Stromal cell of bone marrow (primary cell): ENCODE measurements at places on chromosomes 7 and 10.
A peak's percentile ranks its signal among the peaks of the same experiment; 100 is the strongest.

GRCh38 chr7:117034851-117035464 is 81.7 kb downstream of the ST7 start:
- no peak for DNase-seq

DNA sequence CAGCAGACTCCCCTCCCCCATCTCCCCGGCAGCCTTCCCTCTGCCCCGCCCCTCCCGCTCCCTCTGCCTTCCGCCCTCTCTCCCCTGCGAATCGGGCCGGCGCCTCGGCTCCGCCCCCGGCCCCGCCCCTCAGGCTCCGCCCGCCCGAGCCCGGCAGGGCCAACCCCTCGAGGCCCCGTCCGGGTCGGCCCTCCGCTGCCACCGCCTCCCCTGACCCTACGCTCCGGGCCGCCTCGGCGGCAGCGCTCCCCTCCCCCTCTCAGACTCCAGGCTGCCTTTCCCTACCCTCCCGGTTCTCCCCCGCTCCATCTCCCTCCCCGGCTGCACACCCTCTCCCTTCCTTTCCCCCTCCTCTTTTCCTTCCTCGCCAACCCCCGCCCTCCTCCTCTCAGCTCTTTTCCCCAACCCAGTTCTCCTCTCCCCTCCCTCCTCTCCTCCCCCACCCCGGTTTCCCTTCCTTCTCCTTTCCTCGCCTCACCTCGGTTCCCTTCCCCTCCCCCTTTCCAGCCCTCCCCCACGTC is 1.6 kb downstream of the ZNF467 start:
- DNase-seq = peak; percentile 56

GRCh38 chr7:47956220-47956619 is 8.0 kb upstream of the PKD1L1 start:
- no peak for DNase-seq

GRCh38 chr10:63605197-63605967 is 84.2 kb downstream of the REEP3 start:
- DNase-seq = no peak

DNA sequence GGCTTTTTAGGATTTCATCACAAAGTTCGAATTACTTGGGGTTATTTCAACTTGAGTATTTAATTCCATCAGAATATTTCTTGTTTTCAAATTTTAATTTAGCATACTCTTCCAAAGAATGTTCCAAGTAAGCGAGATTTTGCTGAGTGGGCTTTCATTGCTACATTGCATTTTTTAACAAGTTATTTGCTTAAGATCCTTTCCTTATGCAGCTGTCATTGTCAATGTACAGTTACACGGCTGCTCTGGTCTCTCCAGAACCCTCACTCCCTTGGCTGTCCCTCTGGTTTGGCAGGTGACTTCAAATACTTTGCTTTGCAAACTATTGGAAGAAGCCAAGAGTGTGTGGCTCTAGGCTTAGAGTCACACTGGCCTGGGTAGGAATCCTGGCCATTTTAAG is 80.0 kb downstream of the CFAP58 start:
- DNase-seq = no peak

DNA sequence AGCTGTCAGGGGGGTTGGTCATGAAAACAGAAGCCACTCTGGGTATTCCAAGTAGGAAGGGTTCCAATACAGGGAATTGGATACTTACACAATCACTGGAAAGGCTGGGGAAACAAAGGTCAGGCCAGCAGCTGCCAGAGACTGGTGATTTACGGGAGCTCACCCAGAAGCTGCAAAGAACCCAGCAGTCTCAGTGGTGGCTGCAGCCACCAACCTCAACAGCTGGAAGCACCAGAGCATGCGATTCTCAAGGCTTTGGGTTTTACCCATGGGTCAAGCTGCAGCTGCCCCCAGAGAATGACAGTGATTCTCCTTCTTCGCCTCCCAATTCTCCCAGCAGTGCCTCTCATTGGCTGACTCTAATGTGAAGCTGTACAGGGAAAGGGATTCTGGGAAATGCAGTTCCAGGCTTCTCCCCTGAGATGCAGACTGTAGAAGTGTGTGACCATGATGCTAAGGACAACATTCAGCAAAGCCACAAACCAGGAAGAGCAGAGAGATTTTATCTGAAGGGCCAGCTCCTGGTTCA is 107.2 kb upstream of the TCF7L2 start:
- no peak for DNase-seq

- peak; percentile 20 for DNase-seq
Measured at GRCh38 chr7:130632111-130632510, 36.4 kb downstream of the COPG2 start.

GRCh38 chr10:110411047-110411410 is 86.7 kb upstream of the DUSP5 start:
- DNase-seq = no peak

- DNase-seq = no peak
Measured at GRCh38 chr10:87518937-87519336, 14.2 kb downstream of the MINPP1 start.

GRCh38 chr10:84820120-84820519 is 491.7 kb downstream of the CCSER2 start:
- DNase-seq = no peak

DNA sequence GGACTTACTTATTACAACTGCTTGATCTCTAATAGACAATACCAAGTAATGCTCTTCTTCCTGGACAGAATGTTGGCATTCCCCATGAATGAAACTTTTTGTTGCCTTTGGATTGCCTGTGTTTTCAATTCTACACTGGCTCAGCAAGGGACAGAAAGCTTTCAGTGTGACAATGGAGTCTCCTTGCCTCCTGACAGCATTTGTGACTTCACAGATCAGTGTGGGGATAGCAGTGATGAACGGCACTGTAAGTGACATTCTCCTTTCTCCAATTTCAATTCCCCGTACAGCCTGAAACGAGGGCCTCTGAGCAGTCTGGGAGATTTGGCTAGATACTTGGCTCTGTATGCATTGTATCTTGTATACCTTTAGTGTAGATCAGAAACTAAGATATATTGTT is 290 bp downstream of the MALRD1 start:
- no peak for DNase-seq

DNA sequence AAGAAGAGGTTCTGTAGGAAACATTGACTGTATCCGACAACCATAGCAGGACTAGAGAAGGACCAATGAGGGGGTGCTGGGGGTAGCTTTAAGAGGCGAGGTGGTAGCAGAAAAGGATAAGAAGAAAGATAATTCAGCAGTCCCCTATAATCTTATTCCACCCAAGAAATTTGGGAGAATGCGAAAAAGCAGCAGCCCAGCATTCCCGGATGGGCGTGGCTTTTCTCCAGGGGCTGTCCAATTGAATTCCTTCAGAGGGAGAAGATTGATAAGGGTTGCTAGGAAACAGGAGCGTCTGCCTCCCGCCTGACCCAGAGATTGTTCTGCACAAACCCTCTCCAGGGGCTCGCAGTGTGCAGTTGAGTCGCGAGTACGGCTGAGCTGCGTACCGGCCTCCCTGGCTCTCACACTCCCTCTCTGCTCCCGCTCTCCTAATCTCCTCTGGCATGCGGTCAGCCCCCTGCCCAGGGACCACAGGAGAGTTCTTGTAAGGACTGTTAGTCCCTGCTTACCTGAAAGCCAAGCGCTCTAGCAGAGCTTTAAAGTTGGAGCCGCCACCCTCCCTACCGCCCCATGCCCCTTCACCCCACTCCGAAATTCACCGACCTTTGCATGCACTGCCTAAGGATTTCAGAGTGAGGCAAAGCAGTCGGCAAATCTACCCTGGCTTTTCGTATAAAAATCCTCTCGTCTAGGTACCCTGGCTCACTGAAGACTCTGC is at the start of gene GRM3:
GRM3 (plus strand) TSS at position 349 of the 721 bp plus-strand sequence. CDS start 121,237 bp downstream, outside the sequence.
- DNase-seq = no peak

DNA sequence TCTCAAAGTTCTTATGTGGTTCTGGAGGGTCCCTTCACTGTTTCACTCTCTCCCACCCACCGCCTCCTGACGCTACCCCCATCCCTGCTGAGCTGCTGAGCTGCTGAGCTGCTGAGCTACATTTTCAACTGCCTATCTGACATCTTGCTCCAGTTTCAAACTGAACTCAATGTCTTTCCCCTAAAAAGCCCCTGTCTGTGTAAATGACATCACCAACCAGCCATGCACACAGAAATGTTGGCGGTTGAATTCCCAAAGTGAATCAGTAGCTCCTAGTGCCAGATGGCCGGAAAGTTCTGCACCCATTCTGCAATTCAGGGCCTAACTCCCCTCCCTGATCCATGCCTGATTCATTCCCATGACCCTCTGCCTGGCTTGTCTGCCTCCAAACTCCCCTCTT is 71.2 kb downstream of the WNT2 start:
- DNase-seq = no peak

GRCh38 chr7:158266817-158267741 is 320.5 kb downstream of the PTPRN2 start:
- DNase-seq = no peak

- no peak for DNase-seq
Measured at GRCh38 chr7:26862834-26863233, 1.6 kb downstream of the SKAP2 start.

DNA sequence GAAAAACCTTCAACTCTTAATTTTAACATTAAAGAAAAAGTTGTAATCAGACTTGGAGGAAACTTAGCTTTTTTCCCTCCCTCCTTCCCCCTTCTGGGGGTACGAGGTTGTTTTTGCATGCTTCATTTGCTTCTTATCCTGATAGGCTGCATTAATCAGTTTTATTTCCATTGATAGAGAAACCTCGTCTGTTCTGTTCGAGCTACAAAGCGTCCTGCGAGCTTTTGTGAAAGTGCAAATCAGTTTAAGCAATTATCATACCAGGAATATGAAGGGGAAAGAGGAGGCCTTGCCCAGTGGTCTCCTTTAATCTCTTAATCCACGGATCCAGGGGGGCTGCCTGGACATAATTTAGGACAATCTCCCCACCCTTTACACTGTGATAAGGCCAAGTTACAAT is 7.5 kb downstream of the EMX2 start:
- DNase-seq = no peak

GRCh38 chr10:11165591-11166543 is 148.2 kb downstream of the CELF2 start:
- peak; percentile 15 for DNase-seq

- DNase-seq = no peak
Measured at GRCh38 chr10:42875798-42876341, 93.3 kb downstream of the BMS1 start.

GRCh38 chr10:32970910-32971309 is 12.9 kb upstream of the ITGB1 start:
- no peak for DNase-seq

DNA sequence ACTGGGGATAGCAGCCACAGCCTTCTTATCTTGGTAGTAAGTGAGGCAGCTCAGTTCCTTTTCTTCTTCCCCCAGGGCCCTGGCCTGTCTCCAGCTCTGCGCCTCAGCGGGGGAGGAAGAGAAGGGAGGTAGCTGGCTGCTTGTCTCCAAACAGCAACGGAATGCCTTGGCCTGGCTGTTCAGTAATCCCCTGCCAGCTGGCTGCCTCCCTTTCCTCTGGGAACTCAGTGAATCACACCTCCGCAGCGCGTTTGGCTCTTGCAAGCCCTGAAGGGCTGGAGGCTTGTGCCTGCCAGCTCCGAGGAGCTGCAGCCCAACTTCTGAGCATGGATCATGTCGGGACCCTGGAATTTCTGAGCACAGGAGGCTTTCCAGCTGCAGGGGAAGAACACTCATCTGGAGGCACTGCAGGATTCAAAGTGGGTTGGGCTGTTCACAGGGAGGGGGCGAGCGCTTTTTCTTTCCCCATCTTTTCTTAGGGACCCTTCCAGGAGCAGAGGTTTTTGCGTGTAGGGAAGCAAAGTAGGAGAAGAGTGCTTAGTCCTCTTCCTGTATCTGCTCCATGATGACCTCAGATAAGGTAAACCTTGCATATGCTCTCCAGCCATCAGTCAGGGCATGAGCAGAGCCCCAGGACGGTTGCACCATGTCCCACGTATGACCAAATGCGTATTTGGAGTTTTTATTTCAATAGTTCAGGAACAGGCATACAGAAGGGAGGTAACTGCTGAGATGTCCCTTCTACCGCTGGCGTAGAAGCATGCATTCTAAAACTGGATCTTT is 253.2 kb upstream of the INHBA start:
- DNase-seq = peak; percentile 98

- DNase-seq = no peak
Measured at GRCh38 chr10:66218981-66219587, 706.8 kb upstream of the LRRTM3 start.
